Cardiac septum (tissue), 1 donor: ENCODE measurements at places on chromosomes 11 and 22. TPM values are rescaled to one million over a fixed set of nuclear protein-coding genes. Genes with fewer than 3 reads are reported as not detected.

GRCh38 chr22:46399251-46400024, 63.9 kb downstream of the TRMU start:
- DNase-seq, result no peak

DNA sequence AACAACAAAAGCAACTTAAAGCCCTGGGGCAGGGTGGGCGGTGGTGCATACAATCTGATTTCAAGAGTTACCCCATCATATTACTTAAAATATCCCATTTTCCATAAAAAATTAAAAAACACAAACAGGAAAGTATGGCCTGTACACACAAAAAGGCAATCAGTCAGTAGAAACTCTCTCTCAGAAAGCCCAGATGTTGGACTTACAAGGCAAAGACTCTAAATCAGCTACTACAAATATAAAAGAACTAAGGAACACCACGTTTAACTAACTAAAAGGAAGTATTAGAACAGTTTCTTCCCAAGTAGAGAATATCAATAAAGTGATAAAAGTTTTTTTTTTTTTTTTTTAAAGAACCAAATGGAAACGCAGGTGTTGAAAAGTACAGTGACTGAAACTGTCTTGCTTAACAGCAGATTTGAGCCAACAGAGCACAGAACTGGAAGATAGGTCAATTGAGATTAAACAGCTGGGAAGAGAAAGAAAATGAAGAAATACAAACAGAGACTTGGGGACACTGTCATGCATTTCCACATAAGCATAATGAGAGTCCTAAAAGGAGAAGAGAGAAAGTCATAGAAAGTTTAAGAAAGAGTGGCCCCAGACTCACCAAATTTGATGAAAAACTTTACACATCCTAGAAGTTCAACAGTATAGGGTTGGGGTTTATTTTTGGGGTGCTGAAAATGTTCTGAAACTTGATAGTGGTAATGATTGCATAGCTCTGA, 8.6 kb downstream of the SC5D start:
- no peak for DNase-seq

GRCh38 chr11:3916962-3917361, 61.5 kb downstream of the STIM1 start:
- no peak for DNase-seq

DNA sequence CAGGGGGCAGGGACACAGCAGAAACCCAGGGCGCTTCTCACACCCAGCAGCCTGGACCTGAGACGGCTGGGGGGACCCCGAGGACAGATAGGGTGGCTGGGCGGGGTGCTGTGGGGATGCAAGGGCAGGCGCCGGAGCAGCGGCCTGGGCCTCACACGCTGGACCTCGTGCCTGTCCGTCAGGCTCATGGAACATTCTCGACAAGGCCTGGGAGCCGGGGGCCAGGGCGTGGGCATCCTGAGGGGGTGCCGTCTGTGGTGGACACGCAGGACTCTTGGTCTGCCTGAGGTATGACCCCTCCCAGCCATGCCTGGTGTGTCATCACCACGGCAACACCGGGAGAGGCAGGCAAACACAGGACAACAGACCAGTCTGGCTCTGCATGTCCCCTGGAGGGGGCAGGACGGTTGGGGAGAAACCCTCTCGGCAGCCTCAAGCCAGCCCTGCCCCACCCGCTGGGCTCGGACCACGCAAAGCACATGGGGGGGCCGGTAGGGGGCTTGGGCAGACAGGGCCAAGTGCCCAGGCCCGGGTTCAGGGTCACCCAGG, 21.4 kb downstream of the MRPL23 start:
- peak; percentile 63 for DNase-seq

DNA sequence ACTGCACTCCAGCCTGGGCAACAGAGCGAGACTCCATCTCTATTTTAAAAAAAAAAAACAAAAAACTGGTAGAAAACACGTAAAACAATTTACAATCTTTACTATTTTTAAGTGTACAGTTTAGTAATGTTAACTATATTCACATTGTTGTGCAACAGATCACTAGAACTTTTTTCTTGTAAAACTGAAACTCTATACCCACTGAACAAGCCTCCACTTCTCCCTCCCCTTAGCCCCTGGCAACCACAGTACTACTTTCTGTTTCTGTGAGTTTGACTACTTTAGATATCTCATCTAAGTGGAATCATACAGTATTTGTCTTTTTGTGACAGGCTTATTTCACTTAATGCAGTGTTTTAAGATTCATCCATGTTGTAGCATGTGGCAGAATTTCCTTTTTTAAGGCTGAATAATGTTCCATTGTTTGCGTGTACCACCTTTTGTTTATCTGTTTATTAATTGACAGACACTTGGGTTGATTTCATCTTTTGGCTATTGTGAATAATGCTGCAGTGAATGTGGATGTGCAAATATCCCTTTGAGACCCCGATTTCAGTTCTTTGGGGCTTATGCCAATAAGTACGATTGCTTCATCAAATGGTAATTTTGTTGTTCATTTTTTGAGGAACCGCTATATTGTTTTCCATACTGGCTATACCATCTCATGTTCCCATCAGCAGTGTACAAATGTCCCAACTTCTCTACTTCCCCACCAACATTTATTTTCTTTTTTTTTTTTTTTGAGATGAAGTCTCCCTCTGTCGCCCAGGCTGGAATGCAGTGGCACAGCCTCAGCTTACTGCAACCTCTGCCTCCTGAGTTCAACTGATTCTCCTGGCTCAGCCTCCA, 11.0 kb downstream of the DDB2 start:
- no peak for DNase-seq

- DNase-seq, result no peak
Measured at GRCh38 chr11:93324500-93324899, 6.0 kb upstream of the DEUP1 start.

DNA sequence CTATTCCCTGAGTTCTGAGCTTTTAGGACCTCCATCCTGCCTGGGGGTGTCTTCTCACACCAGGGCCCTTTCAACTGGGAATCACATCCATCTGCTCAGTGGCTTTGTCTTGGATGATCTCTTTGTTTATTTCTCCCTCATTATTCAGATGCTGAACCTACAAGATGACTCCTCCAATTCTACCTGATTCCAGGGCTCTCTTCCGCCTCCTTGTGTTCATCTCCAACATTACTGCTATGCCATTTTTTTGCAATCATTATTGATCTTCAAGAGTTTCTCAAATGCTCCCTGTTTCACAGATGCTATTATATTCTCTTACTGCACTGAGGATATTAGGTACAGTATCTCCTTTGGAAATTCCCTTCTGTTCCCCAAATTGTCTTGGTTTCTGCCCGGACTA, 307.7 kb downstream of the SHANK2 start:
- DNase-seq, result no peak

LSP1 gene
- total RNA-seq, result 35.1 TPM
